Liver (tissue), 10 donors: ENCODE measurements at places on chromosomes 6 and 20. TPM values are rescaled to one million over a fixed set of nuclear protein-coding genes. Genes with fewer than 3 reads are reported as not detected.

The NRSN1 gene
- total RNA-seq: not detected

The ZFP57 gene
- total RNA-seq: not detected

DNA sequence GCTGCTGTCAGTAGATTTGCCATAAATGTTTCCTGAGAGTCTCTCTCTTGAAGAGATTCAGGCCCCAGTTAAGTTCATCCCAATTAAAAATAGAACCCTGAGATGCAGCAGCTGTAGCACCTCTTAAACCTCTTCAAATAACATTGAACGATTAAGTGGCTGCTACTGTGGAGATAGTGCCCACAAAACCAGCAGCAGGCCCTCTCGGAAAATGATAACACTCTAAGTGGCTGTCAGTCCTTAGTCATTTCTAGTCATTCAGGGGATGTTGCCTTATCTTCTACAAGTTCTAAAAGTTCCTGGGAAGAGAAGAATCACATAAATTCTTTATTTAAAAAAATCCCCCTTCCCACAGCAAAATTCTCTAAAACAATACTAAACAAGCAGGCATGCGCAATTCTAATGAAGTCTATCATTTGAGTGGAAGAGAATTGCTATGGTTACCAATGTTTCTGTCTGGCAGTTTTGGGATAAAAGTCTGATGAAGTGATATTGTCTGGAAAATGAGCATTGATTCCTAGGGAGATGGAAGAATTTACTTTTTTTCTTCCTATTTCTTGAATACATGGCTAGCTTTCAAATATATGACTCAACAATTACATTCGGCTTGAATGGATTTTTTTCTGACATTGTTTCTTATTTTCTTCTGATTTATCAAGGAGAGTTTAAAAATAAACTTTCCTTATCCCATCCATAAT lies 131.9 kb downstream of the TRMT11 start:
- no peak for DNase-seq

- no peak for DNase-seq
Observed at GRCh38 chr20:23144856-23145255, 58.7 kb upstream of the CD93 start.

DNA sequence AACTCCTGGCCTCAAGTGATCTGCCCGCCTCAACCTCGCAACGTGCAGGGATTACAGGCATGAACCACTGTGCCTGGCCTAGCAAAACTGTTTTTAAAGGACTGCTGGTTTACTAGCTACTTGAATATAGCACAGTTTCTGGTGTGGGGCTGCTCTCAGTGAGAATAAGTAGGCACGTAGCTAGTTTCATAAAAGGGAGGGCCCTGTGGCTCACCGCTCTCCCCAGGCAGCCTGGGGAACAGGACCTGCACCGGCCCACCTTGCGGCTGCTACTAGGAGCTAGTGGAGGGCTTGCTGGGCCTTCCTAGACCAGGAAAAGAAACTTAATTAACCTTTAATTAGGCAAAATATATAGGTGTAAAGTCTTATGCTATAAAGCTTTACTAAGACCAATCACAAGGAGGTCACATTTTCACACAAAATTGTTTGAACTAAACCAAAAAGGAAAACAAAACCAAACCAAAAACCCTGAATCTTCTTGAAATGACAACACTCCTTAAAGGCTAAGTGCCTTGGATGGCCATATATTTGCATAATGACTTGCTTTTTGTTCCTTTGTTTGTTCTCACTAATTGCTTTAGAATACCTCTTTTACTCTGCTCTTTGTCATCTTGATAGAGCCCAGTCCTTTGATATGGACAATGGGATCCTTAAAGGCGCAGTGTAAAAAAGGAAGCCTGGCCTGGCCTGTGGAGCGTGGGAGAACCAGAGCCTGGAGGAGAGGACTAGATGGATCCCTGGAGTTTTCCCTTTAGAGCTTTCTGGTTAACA lies 69.5 kb upstream of the SAMD5 start:
- no peak for DNase-seq

DNA sequence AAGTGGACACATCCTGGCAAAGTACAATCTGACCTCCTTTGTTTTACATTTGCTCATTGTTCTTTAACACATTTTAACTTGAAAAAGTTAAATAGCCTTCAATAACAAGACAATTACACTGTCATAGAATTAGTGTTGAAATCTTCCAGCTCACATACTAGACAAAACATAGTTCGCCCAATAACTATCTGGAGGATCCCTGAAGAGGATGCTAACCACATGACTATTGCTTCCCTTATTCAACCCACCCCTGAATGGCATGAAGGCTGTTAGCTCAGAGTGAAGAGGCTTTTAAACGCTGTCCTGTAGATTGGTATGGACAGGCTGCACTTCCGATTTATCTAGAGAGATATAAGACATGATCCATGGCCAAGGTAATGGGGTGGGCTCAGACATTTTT lies 15.0 kb upstream of the DSE start:
- DNase-seq: no peak

DNA sequence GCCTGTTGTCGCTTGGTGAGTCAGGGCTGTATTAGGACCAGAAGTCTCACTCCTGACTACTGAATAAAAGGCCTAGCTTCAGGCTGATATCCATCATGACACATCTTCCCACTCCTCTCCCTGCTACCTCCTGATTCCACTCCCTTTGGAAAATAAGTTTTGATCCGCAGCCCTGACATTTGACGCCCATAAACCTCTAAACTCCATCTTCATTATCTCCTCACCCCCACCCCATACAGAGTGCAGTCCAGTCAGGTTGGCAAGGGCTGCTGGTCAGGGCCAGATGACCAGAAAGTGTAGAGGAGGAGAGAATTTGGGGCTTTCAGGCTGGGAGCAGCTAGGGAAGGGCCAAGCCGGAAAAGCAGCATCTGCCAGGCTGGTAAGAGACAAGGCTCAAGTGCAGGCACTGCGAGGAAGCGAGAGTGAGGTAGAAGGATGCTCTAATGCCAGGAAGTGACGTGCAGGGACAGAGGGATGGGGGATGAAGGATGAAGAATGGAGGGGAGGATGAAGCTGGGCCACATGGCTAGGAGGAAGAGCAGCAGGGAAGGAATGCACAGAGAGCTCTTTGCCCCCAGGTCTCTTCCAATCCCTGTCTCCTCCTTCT lies 1.2 kb downstream of the GGT7 start:
- DNase-seq: no peak

- DNase-seq: no peak
Observed at GRCh38 chr6:15062516-15063252, 183.2 kb upstream of the JARID2 start.

DNA sequence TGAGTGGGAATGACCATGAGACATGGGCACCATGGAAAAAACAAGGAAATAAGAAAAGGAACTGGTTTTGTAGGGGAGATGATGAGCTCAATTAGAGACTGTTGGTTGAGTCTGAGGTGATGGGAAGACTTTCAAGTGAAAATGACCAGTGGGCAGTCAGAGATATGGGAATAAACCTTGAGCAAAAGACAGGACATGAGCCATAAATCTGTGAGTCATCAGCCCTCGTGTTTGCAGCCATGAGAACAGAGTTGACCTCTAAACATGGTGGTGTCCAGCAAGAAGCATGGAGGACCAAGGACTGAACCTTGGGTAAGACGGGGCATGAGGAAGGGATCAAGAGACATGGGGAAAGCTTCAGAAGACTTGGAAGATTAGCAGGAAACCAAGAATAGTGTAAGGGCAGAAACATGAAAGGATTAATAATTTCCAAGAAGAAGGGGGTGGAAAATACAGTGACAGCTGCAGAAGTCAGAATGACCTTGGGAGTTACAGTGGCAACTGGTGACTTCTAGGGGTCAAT lies 280.6 kb upstream of the PRDM1 start:
- DNase-seq: no peak

DNA sequence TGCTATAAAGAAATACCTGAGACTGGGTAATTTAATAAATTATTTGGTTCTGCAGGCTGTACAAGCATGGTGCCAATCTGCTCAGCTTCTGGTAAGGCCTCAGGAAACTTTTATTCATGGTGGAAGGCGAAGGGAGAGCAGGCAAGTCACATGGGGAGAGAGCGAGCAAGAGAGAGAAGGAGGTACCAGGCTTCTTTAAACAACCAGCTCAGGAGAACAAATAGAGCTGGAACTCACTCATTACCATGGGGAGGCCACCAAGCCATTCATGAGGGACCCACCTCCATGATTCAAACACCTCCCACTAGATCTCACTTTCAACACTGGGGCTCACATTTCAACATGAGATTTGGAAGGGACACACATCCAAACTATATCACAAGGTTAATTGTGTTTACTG lies 44.9 kb upstream of the CRISP1 start:
- DNase-seq: no peak
